ENCODE measurements at places on chromosomes 5 and 9. TPM values are rescaled to one million over a fixed set of nuclear protein-coding genes. Genes with fewer than 3 reads are reported as not detected.
A peak's percentile ranks its signal among the peaks of the same experiment; 100 is the strongest.

PPP3R2 gene
- not detected for total RNA-seq

NCS1 gene
- 4.2 TPM for total RNA-seq

GRCh38 chr5:181112476-181112875 lies 18.5 kb downstream of the OR2V1 start:
- no peak for DNase-seq
- H3K4me1 ChIP-seq: peaks cover 8% of the 10 kb centered on the region
- peaks cover 46% of the 10 kb centered on the region for H3K27me3 ChIP-seq
- H3K36me3 ChIP-seq: peaks cover 2% of the 10 kb centered on the region

DNA sequence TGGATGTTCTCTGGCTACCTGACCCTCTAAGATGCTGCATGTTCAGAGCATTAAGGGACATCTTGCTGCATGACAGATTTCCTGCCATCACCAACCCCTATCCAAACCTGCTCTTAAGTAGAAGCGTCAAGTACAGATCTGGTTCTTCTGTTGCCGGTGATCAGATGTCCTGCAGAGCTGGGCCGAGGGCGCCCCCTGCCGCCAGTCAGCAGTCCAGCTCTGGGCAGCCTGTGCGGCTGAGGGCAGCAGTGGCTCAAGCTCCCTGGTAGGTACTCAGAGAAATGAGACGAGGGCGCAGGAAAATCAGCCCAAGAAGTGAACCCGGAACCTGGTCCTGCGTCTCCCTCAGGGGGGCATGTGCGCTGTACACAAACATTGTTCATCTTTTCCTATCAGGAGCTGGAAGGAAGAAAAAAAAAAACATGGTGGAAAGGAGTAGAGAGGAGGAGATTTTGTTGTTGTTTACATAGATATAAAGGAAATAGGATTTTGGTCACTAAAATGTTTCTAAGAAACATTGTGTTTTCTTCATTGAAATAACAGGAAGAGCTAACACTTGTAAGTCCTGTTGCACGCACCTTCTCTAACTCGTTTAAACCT lies 95.8 kb downstream of the CFAP90 start:
- peak; percentile 7 for DNase-seq
- H3K4me3 ChIP-seq: no peak overlapping the region
- no peaks in the 10 kb centered on the region for H3K36me3 ChIP-seq

- no peak overlapping the region for H3K4me3 ChIP-seq
- H3K27me3 ChIP-seq: no peaks in the 10 kb centered on the region
- no peak for DNase-seq
- no peaks in the 10 kb centered on the region for H3K4me1 ChIP-seq
- no peaks in the 10 kb centered on the region for H3K36me3 ChIP-seq
Observed at GRCh38 chr5:98163796-98164493, 609.5 kb upstream of the RGMB start.

Data from activated T-helper 1 cell treated with anti-CD3 and anti-CD28 coated beads, Interleukin-12 subunit alpha, Interleukin-12 subunit beta, Interleukin-2, Interleukin-4 antibody, amounts not matched to agents 30 ng/mL and 10 ng/mL and 1 ng/mL, durations not matched to agents 14 hours and 24 hours and 36 hours (primary cell).